Renal pelvis (tissue), 12 donors: ENCODE measurements at places on chromosomes 3 and 15. TPM values are rescaled to one million over a fixed set of nuclear protein-coding genes. Genes with fewer than 3 reads are reported as not detected.

- DNase-seq = no peak
These were observed 40.8 kb upstream of the FILIP1L start for GRCh38 chr3:100155128-100155527.

GRCh38 chr15:85504749-85505676 lies 124.6 kb downstream of the AKAP13 start:
- no peak for DNase-seq

- no peak for DNase-seq
These were observed 6.0 kb downstream of the SLC6A1 start for GRCh38 chr3:10998542-10998941.

DNA sequence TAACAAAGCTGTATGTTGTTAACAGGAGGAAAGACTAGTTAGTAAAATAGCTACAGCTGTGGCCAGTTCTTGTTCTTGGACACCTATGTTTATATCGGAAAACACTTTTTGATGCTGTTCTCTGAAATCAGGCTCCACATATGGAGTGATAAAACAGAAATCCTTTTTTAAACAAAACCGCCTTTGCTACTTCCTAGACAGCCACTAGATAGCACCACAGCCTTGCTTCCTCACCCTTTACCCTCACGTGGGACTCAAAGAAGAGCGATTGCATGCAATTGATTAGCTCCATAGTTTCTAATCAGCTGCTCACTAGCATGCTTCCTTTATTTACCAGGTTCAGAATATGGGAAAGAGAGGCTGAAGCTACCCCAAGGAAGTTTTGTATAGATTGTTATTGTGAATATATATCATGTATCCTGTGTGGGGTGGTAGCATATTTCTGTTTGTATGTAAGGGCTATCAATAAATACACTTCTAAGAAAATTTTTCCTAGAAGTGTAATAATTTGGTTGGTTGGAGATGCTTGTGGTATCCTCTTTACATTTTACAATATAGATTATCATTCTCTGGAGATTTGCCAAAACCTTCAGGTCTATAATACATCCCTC lies 4.3 kb upstream of the MTFMT start:
- DNase-seq = no peak

DNA sequence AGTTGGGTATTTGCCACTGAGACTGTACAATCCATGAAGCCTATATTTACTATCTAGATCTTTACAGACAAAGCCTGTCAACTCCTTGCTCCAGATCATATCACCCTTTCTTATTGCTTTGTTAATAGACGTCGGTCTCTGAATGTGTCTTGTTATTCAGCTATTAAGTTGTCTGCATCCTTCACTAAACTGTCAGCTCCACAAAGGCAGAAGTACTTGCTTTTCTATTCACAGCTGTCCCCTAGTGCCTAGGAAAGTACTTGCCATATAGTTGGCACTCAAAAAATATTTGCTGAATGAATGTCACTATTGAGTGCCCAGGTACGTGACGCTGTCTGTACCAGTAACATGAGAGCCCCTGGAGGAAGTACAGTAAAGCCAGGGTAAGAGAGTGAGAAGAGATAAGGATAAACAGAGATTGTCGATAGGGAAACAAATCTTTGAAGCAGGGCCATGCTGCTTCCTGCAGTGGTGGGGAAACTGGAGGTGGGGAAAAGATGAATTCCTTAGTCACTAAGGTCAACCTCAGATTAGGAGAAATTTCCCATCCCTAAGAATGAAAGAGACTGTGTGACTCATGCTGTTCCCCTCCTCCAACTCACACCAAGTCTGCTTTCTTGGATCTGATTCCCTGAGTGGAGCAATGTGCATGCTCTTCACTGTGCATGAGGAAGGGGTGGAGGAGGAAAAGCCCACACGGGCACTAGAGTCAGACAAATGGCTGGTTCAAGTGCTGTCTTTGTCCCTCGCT lies 36.3 kb downstream of the PRICKLE2 start:
- no peak for DNase-seq

DNA sequence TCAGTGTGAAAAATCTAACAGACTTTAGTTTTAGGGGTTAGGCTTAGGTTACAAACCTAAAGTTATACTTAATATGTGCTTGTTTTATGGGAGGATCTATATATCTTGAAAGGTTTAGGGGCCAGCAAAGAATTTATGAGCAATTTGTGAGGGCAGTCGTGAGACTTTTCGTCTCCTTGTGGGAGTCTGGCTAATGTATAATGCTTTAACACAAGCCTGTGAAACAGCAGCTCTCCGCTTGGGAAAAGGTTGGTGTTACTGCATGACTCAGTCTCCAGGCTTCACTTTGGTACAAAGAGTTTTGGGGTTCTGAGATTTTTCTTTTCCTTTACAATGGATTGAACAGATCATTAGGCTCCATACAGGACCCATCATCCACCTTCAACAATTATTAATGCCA lies 79.0 kb upstream of the MFGE8 start:
- no peak for DNase-seq

DNA sequence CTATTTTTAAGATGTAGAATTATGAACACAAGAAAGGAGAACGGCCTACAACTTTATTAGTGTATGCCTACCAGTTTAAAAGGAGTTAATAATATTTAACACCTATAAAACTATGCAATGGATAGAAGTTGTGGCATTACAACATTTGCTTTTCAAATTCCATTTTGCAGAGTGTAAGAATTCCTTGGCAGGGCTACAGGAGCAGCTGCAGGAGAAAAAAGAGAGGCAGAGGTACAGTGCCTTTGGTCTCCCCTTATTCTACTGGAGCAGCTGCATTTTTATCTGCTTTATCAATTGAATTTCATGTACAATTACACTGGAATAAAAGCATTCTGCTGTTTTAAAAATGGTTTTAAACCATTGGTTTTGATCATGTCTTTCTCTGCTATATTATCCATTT lies 145.7 kb upstream of the KCNH8 start:
- no peak for DNase-seq

GRCh38 chr15:61892140-61892539 lies 168.1 kb downstream of the VPS13C start:
- no peak for DNase-seq

- no peak for DNase-seq
These were observed 36.7 kb downstream of the SYN2 start for GRCh38 chr3:12040902-12041301.

GRCh38 chr3:61248496-61248895 lies 2.8 kb downstream of the FHIT start:
- no peak for DNase-seq

DNA sequence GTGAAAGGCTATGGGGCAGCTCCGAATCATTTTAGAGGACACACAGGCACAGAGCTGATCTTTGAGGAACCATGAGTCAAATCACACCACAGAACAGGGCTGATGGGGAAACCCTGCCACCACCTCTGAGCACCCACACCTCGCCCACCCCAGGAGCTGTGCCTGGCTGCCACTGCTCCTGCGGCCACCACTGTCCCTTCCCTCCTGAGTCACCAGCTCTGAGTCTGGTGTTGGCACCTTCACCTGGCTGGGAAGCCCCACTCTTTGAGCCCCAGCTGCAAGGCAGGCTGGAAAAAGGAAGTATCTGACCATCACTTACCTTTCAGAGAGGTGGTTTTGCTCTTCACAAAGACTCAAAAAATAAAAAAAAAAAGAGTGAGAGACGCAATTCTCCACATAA lies 63.6 kb upstream of the MEF2A start:
- no peak for DNase-seq

DNA sequence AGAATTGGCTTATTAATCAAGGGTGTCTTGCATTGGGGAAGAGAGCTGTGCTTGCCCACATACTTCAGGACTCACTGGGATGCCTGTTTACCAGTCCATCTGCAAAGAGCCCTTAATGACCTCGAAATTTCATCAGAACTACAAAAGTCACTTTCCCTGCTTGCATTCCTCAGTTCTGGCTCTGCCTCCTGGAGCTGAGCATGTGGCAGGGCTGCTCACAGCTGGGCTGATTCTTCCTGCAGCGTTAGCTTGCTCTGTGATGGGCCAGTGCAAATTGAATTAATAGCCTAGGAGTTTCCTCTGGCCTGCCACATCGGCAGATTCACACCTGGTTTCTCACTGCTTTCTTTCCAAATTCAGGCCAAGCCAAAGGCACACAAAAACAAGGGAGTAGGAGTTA lies 108.9 kb downstream of the DUT start:
- DNase-seq = no peak

The SLC28A2 gene
- polyA plus RNA-seq = 0.46 TPM

The MYZAP gene
- 6.8 TPM for polyA plus RNA-seq

The CNTN6 gene
- 3.7 TPM for polyA plus RNA-seq

The C3orf20 gene
- polyA plus RNA-seq = 0.25 TPM

The IL17RB gene
- polyA plus RNA-seq = 16.8 TPM

The CCDC39 gene
- 12.3 TPM for polyA plus RNA-seq

The ARID3B gene
- 15.8 TPM for polyA plus RNA-seq
